Activated naive CD4-positive, alpha-beta T cell treated with anti-CD3 and anti-CD28 coated beads for 36 hours (primary cell): ENCODE measurements at places on chromosomes 4 and X.

DNA sequence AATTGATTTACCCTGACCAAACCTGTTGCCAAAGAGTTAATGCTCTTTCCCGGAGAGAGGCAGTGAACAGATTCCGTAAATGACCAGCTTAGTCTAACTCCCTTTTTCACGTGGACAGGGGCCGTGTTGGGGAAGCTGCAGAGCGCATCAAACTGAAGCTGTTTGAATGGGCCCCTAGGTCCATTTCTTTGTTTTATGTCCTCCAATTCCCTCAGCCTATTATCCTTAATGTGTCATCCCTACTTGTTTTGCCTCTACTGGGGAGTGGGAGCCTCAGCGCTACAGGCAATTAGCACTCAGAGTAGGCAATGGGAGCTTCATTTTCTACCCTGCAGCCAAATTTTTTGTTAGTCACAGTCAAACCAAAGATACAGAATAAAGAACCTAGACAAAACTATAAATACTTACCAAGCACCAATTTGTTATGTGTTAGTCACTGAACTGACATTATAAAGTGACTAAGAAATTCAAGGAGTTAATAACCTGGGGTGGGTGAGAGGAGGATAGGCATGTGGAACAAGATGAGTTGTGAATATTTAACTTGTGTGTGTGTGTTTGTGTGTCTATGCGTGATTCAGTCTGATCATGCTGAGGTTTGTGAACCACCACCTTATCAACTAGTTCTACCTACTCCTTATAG, 417.4 kb downstream of the PACRGL start:
- no peak for DNase-seq

DNA sequence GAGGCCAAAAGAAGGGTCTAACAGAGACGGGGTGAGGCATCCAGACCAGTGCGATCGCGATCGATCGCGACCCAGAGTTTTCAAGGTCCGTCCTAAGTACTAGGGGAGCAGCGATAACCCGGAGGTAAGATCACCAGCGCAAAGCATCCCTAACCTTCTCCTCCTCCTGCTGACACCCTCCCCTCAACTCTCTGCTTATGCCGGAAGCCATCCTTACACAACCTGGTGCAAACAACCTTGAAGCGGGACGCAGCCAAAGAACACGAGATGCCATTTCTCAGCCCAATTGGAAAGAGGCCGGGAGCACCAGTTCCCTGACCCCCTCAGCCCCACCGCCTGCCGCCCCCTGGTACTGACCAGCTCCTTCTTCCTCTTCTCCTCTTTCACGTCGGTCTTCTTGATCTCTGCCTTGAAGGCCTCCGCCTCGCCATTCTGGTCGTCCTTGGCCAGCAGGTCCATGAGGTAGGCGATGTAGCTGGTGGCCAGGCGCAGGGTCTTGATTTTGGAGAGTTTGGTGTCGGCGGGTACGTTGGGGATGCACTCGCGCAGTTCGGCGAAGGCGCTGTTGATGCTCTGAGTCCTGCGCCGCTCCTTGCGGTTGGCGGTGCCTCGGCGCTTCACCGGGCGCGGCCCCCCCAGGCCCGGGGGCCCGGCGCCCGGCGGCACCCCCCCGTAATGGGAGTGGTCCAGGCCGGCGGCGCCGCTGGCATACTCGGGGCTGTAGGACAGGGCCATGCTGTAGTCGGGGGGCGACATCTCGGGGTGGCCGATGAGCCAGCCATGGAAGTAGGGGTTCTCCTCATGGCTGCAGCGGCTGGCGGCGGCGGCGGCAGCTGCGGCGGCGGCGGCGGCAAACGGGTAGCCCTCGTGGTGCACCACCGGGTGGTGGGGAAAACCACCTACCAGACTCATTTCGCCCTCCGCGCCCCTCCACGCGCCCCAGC, 1.4 kb downstream of the HAND2 start:
- no peak for DNase-seq

DNA sequence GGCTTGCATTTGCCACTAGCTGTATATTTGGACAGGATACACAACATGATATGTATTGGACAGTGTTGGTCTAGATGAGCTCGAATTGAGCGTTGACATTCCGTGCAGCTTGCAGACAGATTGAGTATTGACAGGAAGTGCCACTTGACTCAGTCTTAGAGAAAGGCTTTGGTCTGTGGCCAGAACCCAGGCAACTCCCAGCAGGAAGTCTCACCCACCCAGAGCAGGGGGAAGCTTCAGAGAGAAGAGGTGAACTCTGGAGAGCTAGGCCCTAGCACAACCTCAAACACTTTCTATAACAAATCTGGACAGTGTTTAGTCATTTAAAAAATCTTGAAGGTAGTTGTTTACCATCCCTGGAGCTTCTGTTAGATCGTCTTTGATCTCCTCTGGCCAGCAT, 280.5 kb downstream of the FBXW7 start:
- DNase-seq, result peak; percentile 81

GRCh38 chr4:11635342-11635741, 206.6 kb upstream of the HS3ST1 start:
- no peak for DNase-seq

DNA sequence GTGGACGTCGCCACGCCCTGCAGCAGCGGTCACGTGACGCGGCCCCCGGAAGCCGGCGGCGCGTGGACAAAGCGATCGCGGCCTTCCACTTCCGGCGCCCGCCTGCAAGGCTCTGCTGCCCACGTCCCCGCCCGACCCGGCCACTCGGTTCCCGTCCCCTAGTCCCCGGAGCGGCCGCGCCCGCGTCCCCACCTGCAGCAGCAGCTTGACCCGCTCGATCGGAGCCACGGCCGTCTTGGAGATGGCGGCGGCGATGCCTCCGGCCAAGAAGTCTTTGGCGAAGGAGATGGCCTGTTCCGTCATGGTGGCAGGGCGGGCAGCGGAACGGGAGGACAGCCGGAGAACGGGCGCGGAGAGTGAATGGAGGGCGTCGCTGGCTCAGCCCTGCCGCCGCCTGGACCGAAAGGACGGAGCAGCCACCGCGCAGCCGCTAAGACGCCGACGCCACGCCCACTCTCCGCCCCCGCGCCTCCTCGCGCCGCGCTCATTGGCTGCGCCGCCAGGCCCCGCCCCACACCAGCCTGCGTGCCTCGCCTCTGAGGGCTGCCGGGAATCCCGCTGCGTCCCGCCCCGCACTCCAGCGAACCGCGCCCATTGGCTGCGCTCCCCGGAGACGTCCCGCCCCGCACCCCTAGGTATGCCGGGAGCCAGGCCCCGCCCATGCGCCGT, at the start of gene SLC25A6:
TSS of gene SLC25A6 (minus strand) at position 407 of the 669 bp plus-strand sequence. CDS start at position 303, 104 bp downstream.
- DNase-seq, result peak; percentile 99

DNA sequence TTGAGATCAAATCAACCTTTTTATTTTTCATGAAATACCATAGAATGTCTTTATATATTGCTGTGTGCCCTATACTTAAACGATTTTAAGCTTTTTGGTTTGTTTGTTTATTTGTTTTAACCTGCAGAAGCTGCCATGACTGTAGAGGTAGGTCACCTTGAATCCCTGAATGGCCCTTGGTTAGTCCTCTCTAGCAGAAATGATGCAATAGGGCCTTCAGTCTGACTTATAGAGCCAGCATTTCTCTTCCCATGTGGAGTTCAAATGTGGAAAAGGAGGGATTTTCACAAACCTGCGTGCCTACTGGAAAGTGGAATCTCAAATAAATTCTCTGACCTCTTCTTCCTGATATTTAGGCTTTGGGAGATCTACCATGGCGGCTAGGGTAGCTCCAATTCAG, 327.9 kb downstream of the MAPK10 start:
- DNase-seq, result no peak

- DNase-seq, result no peak
Measured at GRCh38 chr4:151703401-151703800, 57.4 kb downstream of the GATB start.

DNA sequence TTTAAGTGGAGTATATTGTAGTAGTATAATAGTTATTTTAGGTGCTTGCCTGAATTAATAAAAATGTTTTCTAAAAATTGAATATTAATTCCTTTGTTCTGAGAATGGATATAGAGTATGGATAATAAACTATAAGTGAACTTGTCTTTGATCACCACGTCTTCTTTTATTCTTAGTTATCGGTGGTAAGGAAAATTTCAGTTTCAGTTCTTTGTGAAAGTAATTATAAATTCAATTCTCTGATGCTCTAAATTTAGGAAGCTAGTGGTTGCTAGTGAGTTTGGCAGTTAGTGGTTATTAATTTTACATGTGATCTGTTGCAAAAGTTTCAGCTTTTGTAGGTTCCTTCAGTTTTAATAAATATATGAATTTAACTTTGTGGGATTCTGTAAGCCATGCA, 30.8 kb downstream of the MRPL1 start:
- DNase-seq, result no peak

- DNase-seq, result no peak
Measured at GRCh38 chr4:86586160-86586572, 7.9 kb upstream of the PTPN13 start.

- no peak for DNase-seq
Measured at GRCh38 chr4:53716011-53716410, 124.7 kb upstream of the LNX1 start.

GRCh38 chr4:58522765-58523382, 1412.7 kb upstream of the IGFBP7 start:
- no peak for DNase-seq

DNA sequence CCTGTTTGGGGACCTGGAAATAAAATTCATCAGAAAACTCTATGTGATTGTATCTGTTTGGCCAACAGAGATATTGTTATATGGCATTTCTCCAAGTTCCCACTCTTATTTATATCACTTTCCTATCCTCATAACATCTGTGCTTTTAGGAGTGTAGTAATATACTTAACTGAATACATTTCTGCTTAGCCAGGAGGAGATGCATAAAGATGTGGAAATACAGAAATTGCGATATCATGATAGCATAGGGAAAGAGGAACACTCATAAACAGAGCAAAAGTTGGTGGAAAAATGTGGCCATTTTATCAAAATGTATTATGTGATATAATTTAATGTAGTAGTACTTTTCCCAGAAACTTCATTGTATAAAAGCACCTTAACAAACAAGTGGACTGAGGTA, 46.1 kb upstream of the TSPAN7 start:
- DNase-seq, result no peak

GRCh38 chr4:149045731-149046130, 603.5 kb upstream of the NR3C2 start:
- DNase-seq, result no peak

DNA sequence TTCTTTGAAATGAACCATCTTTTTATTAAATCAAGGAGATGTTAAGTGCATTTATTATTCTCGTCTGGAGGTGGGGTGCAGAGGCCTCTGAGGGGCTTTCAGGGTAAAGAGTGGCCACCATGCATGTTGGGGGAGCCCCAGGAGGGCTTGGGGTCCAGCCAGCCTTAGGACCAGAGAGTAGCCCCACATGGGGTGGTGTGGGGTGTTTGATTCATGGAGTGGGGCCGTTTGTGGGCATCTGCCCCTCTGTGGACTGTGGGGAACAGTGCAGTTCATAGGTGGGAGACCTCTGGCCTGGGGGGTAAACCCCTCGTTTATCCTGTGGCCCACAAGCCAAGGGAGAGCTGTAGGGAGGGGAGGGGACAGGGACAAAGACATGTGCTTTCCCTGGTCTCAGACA, 26.9 kb downstream of the HTRA3 start:
- no peak for DNase-seq

DNA sequence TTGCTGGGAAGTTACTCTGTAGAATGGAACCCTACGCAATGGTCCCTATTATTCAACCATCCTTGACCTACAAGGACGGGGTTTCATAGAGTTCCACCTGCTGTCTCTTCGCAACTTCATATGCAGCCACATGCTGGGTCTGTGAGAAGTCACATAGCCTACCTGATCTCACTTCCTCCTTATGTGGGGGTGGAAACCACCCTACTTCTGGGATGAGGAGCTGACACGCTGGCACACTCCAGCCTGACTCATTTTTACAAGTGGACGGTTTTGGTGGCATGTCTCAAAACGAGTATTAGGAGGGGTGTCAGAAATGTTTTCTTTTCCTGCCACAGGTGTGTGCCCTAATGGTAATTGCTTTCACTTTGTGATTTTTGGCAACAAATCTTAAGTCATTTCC, 36.8 kb upstream of the ARSD start:
- peak; percentile 47 for DNase-seq

DNA sequence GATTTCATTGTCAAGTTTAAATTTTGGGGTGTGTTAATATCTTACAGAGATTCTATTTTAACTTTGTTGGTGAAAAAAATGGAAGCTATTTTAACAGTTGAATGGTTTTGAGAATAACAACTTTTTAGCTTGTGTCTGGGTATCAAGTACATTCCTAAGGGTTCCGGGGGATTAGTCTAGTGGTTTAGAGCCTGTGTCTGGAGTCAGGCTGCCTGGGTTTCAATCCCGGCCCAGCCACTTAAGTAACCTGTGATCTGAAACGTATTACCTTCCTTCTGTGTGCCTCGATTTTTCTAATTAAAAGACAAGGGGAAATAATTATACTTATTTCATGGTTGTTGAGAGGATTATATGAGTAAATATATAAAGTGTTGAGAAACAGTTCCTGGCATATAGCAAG, 288.6 kb upstream of the NR3C2 start:
- no peak for DNase-seq

GRCh38 chr4:40521957-40522356, 107.7 kb downstream of the RBM47 start:
- DNase-seq, result no peak

GRCh38 chr4:1722551-1723118, 1.3 kb downstream of the TACC3 start:
- DNase-seq, result no peak

GRCh38 chr4:112519689-112520597, 4.0 kb upstream of the NEUROG2 start:
- DNase-seq, result peak; percentile 13

- DNase-seq, result no peak
Measured at GRCh38 chr4:123435246-123436113, 38.9 kb downstream of the SPRY1 start.

DNA sequence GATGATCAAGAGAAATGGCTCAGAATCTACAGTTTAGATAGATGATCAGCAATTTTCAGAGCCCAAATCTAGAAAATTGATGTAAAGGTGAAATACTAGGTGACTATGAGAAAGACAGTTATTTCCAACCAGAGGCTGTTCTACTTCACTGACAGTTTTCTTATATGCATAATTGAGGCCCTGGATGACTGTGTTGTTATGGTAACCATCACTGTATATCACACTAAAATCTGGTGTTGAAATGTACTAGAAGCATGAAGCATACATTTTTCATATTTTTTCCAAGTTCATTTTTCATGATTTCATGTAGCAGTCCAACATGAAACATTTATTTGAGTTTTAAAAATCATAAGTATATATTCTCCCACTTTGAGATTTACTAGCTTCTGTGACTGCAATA, 87.4 kb downstream of the ATXN3L start:
- DNase-seq, result no peak

- DNase-seq, result no peak
Measured at GRCh38 chrX:124605511-124605910, 259.1 kb downstream of the SH2D1A start.

- no peak for DNase-seq
Measured at GRCh38 chrX:112440277-112440676, 239.5 kb downstream of the LHFPL1 start.

- peak; percentile 90 for DNase-seq
Measured at GRCh38 chr4:168318266-168318895, at the start of gene DDX60. DDX60 (minus strand) TSS chr4:168318752; CDS start chr4:168311259, 7,493 bp downstream.
